ENCODE measurements at places on chromosomes 13 and 19.

- DNase-seq, result peak; percentile 71
Measured at GRCh38 chr13:113013303-113013702, 44.3 kb downstream of the MCF2L start.

DNA sequence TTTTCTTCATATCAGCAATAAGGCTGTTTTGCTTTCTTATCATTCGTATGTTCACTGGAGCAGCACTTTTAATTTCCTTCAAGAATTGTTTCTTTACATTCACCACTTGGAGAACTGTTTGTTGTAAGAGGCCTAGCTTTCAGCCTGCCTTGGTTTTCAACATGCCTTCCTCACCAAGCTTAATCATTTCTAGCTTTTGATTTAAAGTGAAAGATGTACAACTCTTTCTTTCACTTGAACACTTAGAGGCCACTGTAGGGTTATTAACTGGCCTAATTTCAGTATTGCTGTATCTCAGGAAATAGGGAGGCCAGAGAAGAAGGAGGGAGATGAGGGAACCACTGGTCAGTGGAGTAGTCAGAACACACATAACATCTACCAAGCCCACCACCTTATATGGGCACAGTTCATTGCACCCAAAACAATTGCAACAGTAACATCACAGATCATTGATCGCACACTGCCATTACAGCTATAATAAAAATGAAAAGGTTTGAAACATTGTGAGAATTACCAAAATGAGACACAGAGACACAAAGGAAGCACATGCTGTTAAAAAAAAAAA lies 181.4 kb upstream of the TUBA3C start:
- DNase-seq, result no peak

DNA sequence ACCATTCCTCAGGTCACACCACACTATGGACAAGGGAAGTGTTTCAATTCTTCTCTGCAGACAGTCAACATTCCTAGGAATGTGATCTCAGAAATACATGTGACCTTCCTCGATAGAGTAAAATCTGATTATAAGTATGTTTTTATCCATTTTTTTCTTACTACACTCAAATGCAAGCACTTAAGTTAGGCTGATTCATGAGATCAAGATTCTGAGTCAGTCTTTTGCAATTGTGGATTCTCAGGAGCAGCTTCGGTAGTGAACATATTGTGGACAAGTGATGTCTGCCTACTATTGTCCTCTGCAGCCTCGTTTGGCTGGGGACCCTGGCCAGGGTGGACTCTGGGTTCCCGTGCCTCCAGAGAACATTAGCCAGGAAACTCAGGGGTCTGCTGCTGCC lies 3.2 kb downstream of the SERPINE3 start:
- DNase-seq, result no peak

GRCh38 chr19:19270749-19271571 lies 2.1 kb downstream of the TM6SF2 start:
- DNase-seq, result no peak

DNA sequence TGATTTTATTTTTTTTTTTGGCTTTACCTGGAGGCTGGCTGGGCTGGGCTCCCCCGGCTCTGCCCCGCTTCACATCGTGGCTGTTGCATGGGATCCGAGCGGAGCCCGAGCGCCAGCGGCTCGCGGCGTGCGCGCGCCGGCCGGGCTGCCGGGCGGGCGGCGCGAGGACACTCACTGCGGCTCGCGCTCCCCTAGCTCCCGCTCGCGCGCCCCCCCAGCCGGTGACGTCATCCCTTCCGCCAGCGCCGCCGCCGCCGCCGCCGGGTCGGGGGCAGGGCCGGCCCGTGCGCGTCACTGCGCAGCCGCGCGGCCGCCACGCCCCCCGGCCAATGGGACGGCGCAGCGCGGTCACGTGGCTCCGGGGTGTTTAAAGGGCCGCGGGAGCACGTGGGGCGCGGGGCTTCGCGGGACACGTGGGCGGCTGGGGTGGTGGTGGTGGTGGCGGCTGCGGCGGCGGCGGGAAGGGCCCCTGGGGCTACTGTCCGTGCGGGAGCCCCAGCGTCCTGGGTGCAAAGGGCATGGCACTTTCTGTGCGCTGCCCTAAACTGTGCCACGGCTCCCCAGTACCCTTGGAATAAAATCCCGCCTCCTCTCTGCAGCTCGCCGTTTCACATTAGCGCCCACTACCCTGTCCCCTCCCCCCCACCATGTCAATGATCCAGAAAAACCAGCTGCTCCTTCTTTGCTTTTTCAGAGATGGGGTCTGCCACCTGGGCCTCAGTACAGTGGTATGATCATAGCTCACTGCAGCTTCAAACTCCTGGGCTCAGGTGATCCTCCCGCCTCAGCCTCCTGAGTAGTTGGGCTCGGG lies at the start of gene PTPRS:
TSS of gene PTPRS (minus strand) at position 176 of the 811 bp plus-strand sequence. CDS start 54,672 bp downstream, outside the sequence.
- peak; percentile 95 for DNase-seq

- DNase-seq, result no peak
Measured at GRCh38 chr13:44703371-44703770, 127.2 kb upstream of the TSC22D1 start.

- no peak for DNase-seq
Measured at GRCh38 chr19:58560007-58560887, 1.8 kb upstream of the UBE2M start.

GRCh38 chr13:111392486-111392885 lies 72.0 kb downstream of the TEX29 start:
- DNase-seq, result peak; percentile 15

GRCh38 chr19:12603714-12604113 lies 6.9 kb downstream of the ZNF490 start:
- peak; percentile 37 for DNase-seq

GRCh38 chr19:10617409-10618121 lies 7.8 kb upstream of the SLC44A2 start:
- DNase-seq, result no peak

DNA sequence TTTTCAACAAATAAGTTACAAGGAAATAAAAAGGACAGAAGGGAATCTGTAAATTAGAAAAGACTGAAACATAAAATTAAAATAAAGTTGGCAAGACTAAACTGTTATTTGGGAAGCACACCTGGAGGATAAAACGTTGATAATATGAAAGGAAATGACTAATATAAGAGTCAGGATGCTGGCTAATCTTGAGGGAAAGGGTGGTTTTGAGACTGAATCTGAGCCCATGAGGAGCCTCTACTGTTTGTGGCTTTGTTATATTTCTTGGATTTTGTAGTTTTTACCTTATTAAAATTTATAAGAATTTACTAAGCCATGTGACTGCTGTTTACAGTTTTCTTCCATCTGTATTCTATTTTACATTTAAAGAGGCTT lies 718.0 kb upstream of the SPRY2 start:
- no peak for DNase-seq

- DNase-seq, result no peak
Measured at GRCh38 chr13:94115054-94115453, 364.4 kb downstream of the DCT start.

DNA sequence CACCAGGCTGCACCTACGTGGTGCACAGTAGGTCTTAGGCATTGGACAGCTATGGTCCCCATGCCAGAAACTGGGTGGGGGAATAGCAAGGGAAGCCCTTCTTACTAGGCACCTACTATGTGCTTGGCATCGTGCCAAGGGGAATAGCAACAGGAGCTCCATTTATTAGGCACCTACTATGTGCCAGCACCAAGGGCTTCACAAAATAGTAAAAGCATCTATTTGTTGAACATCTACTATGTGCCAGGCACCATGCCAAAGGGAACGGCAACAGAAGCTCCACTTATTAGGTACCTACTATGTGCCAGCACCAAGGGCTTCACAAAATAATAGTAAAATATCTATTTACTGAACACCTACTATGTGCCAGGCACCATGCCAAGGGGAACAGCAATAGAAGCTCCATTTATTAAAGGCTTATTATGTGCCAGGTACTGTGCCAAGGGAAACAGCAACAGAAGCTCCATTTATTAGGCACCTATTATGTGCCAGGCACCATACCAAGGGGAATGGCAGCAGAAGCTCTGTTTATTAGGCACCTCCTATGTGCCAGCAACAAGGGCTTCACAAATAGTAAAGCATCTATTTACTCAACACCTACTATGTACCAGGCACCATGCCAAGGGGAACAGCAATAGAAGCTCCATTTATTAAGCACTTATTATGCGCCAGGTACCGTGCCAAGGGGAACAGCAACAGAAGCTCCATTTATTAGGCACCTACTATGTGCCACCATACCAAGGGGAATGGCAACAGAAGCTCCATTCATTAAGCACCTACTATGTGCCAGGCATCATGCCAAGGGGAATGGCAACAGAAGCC lies 108.5 kb downstream of the PTPRS start:
- DNase-seq, result no peak

- DNase-seq, result peak; percentile 24
Measured at GRCh38 chr13:28505543-28506135, 10.7 kb upstream of the FLT1 start.

- DNase-seq, result no peak
Measured at GRCh38 chr13:30312904-30313303, 5.6 kb upstream of the KATNAL1 start.

DNA sequence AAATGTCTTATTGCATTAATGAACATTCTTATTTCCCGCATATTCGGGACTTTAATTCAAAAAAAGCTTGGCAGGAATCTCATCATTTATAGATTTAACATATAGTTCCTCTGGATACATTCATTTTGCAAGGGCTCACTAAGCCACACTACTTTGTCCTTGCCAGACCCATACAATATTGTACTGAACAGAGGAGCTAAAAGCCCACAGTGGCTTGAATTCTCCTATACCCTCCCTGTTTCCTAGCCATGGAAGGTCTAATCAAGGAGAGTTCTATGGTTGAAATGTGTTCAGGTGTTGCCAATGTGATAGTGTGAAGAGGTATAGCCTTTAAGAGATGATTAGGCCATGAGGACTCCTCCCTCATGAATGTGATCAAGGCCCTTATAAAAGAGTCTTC lies 298.9 kb downstream of the ENOX1 start:
- DNase-seq, result no peak

DNA sequence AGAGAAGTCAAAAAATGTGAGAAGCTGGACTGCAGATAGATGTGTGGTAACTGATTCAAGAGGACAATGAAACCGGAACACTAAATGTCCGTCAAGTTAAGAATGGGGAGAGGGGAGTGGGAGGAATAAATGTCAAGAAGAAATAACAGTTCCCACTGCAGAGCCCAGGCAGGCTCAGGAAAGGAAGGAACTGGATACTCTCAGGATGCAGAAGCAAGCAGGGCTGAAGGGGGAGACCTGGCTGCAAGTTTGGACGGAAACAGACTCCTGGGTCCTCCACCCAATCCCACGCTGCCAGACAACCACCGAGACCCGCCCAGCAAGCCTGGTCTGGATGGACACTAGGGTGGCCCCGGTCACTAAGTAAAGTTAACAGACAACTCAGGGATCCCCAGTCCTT lies 18.1 kb downstream of the TUBGCP3 start:
- no peak for DNase-seq

GRCh38 chr13:19890030-19890429 lies 26.6 kb upstream of the ZMYM5 start:
- DNase-seq, result no peak

DNA sequence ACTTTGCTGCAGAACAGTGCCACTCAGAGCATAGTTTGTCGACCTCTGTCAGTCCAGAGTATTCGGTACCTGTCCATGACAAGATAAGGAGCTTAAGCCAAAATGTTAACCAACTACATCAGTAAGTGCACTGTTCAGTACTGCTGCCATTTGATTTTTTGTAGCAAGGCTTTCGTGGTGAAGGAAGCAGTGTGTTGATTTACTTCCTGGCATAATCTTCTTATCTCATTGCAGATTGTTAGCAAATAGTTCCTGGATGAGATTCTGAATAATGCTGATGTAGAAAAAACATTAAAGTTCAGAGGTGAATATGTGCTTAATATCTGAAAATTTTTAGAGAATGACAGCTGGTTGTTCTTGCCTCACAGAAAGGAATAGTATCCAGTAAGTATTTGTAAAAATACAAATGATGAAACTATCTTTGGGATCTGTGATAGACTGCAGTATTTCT lies 85.7 kb downstream of the LRRC63 start:
- no peak for DNase-seq

DNA sequence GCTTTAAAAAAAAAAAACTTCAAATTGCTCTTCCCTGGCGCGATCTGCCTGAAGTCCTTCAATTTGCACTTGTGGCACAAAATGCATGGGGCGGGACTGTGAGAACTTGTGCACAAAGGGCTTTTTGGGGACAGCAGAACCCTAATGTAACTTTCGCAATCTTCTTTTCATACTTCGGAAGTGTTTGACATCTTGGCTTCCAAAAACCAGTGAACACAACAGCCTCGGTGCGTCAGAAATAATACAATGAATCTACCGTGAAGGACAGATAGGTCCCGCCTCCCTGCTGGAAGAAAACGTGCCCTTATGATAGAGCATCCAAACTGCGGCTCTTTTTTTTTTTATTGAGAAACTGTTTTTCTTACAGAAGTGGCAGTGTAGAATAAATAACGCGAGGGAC lies 36.6 kb downstream of the KLF2 start:
- no peak for DNase-seq

GRCh38 chr19:3132971-3133792 lies 2.7 kb upstream of the GNA15 start:
- DNase-seq, result no peak

- peak; percentile 37 for DNase-seq
Measured at GRCh38 chr19:31347828-31348392, 1.3 kb downstream of the TSHZ3 start.

DNA sequence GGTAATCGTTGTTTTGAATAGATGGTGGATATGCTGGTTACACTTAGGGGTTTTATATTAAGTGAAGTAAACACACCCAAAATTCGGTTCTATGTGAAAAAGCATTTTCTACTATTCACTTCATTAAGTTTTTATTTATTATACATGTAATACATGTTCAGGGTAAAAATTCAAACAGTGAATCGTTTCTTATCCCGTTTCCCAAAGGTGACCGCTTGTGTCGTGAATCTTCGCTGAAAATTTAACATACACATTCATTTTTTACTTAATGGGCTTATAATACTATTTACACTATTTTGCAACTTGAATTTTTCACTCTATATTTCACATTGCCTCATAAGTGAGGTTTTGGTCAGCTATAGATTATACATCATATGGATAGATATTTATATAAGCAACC lies 24.5 kb downstream of the IPO5 start:
- no peak for DNase-seq

- peak; percentile 33 for DNase-seq
Measured at GRCh38 chr19:45451131-45451849, 16.5 kb upstream of the FOSB start.

- no peak for DNase-seq
Measured at GRCh38 chr13:43561081-43561480, 225.7 kb downstream of the ENOX1 start.

Data from stomach (tissue), 19 donors.